Activated T-helper 17 cell treated with anti-CD3 and anti-CD28 coated beads, Interleukin-2, amount 50 U/mL, for 72 hours (primary cell): ENCODE measurements at places on chromosomes 11 and 22. TPM values are rescaled to one million over a fixed set of nuclear protein-coding genes. Genes with fewer than 3 reads are reported as not detected.

BACE1-AS gene
- 3.5 TPM for total RNA-seq

SLC39A13 gene
- 17.5 TPM for total RNA-seq

- no peak for ATAC-seq
These were observed 6.4 kb downstream of the BAIAP2L2 start for GRCh38 chr22:38104084-38104483.

- no peak for ATAC-seq
These were observed 4.9 kb downstream of the EML3 start for GRCh38 chr11:62607714-62608113.

DNA sequence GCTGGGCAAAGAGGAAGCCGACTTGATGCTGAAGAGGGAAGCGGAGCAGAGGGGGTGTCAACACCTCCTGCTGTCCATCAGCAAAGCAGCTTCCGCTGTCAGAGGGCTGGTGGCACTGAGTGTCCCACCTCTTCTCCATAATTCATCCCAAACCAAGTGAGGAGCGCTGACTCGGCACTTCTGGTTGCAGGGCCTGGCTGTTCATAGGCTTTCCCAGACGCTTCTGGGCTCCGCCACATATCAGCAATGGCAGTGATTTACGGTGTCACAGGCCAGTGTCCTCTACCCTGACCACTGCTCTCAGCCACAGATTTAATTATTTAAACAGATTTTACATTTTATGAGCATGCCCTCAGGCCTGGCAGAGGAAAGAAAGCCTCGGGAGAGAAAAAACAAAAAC lies 70.1 kb upstream of the TENM4 start:
- no peak for ATAC-seq

GRCh38 chr22:44630826-44631225 lies 71.2 kb upstream of the PRR5 start:
- ATAC-seq: no peak

DNA sequence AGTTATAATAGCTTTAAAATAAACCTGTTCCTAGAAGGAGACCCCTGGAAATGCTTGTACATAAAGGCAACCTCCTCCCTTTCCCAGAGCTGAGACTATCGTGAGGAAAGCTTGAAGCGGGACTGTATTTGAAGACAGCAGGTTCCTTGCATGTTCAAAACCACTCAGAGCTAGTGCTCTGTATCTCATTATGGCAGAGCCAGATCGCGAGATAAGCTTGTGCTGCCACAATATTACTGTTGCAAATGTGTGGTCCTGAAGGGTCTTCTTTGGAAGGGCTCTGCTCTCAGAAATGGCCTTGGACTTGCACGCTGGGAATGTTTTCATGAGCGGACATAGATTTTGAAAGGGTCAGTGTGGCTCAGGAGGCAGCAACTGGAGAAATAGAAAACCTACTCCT lies 168.2 kb downstream of the KIRREL3 start:
- ATAC-seq: no peak

GRCh38 chr22:50220603-50221409 lies 20.0 kb downstream of the SELENOO start:
- ATAC-seq: no peak

DNA sequence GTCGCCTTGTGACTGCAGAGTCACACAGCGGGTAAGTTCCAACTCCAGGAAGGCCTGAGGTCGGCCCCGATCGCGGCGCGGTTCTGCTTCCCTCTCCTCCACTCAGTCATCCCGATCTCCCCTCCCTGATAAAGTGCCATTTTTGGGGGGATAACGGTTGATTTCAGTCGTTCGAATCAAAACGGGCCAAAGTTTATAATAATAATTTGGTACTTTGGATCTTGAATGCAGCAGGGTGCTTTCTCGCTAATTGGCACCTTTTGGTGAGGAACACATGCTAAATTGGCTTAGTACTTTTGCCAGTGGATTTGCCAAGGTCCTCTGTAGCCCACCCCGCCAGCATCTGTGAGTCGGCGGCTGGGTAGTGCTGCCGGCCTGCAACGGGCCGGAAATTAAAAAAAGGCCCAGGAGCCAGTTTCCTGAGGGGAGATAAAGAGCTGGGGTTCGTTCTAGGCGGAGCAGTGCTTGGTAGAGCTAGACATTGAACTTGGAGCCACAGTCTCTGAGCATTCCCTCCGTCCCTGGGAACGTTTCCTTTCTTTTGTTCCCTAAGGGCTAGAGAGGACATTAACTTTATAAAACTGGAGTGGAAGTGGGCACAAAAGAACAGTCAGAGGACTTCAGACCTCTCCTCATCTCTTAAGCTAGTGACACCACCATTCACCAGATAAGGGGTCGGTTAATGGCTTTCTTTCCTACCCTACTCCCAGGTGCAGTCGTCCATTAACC lies 997 bp downstream of the UBE2L3 start:
- ATAC-seq: peak; percentile 20

GRCh38 chr11:69129647-69130046 lies 26.1 kb upstream of the SMIM38 start:
- ATAC-seq: no peak

DNA sequence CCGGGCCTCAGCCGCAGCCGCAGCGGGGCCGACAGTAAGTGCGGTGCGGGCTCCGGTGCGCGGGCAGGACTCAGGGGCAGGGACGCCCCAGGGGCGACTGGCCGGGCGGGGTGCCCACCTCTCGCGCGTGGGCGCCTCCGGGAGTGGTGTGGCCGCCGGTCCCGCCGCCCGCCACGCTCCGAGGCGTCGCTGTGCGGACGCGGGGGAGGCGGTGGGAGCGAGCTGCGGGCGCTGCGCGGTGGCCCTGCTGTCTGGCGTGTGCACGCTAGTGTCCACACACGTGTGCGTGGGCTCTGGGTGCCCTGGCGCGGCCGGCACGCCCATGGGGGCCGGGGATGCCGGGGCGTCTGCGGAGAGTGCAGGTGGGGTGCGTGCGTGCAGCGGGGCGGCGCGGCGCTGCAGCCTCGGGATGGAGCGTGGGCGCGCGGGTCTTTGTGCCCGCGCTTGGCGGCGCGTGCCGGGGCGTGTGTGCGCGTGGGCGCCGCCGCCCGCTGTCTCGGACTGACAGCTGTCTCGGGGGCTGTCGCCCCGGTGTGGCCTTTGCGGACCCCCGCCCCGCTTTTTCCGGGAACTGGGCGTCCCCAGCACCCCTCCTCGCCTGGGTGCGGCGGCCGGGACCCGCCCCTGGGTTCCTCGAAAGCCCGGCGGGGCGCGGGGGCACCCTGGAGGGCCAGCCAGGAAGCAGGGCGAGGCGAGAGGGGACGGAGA lies 804 bp downstream of the KCNK4 start:
- peak; percentile 40 for ATAC-seq

GRCh38 chr22:36722055-36722454 lies 18.5 kb upstream of the CACNG2 start:
- ATAC-seq: no peak
